Renal pelvis (tissue), 12 donors: ENCODE measurements at places on chromosomes 4 and X. TPM values are rescaled to one million over a fixed set of nuclear protein-coding genes. Genes with fewer than 3 reads are reported as not detected.
A peak's percentile ranks its signal among the peaks of the same experiment; 100 is the strongest.

ZNF182 gene
- polyA plus RNA-seq: 10.2 TPM

DNA sequence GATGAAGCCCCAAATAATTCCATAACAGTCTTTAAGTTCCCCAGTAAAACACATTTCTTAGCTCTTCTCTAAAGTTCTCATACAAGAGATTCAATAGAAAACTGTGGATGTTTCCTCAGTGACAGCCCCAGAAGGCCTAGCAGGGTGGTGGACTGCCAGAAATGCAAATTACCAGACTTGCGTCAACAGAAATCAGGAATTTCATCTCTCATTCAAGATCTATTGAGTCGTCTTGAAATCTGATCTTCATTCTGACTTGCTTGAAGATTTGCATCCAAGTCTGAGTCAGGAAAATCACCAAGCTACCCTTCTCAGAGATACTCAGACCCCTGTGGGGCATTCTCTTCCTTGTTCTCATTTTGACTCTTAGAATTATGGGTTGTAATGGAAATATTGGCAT, 68.9 kb upstream of the NDP start:
- no peak for DNase-seq

FHIP1A gene
- 6.2 TPM for polyA plus RNA-seq

- DNase-seq: no peak
Measured at GRCh38 chr4:167041524-167041923, 192.8 kb downstream of the SPOCK3 start.

DNA sequence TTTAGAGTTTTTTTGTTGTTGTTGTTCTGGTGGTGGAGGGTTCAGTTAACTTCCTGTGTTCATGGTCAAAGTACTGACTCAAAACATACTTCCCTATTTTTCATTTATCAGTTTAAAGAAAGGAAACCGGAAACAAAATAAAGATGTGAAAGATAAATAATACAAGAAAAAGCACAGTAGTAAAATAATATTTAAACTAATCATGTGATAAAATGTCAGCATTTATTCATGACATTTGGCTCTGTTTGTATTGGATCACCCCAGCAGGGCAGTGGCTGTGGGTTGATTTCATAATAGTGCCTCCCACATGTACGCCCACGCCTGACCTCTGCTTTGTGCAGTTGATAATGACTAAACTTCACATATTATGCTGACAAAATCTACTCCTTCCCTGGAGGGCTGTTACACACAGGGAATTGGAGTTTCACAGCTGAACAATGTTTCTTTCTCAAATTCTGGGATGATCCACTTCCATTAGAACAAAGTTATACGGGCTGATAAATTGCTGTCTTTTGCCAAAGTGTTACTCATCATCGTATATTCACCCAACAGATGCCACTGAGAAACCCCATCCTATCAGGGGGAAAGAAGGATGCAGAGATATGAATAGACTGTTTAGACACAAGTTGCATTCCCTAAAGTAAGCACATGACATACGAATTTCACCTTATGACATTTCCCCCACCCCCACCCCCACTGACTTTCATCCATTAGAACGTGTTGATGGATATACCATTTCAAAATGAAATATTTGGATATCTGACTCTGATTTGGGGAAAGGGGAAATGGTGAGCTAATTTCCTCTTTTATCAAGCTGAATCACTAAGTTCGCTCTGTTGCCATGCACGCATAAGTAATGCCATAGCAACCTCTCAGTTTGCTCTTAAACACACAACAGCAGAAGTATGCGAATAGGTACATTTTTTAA, 48.3 kb downstream of the AMELX start:
- peak; percentile 39 for DNase-seq

DNA sequence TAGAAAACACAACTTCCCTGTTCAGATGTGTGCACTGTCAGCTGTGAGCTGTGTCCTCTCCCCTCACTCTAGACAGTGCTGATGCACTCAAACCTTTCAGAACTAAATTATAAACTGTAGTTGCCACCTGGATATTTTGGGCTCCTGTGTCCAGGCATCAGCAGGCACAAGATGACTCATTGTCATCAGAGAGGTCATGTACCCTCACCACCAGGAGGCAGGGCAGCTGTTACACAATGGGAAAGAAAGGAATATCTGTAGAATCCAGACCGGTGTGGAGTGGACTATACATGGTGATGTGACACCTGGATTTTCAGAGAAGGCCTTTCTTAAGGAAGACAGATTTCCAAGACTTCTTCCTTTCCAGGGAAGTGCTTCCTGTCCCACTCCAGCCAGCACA, 854.4 kb upstream of the AGA start:
- DNase-seq: no peak
